ENCODE measurements at places on chromosomes 5 and 9. TPM values are rescaled to one million over a fixed set of nuclear protein-coding genes. Genes with fewer than 3 reads are reported as not detected.

The FAXDC2 gene
- total RNA-seq = 15.0 TPM

- no peak for DNase-seq
These were observed 7.4 kb downstream of the MEF2C start for GRCh38 chr5:88875341-88876234.

- no peak for DNase-seq
These were observed 52.0 kb downstream of the PTTG1 start for GRCh38 chr5:160473681-160474080.

- DNase-seq = no peak
These were observed 677 bp upstream of the TXNDC15 start for GRCh38 chr5:134873494-134873893.

GRCh38 chr9:4299005-4299795 lies 668 bp downstream of the GLIS3 start:
- DNase-seq = peak; percentile 43

GRCh38 chr9:72912476-72913381 lies 40.1 kb downstream of the ALDH1A1 start:
- DNase-seq = no peak

The KIF12 gene
- 6.4 TPM for total RNA-seq

The SAPCD2 gene
- 1.6 TPM for total RNA-seq

The FBXW2 gene
- total RNA-seq = 76.1 TPM

- DNase-seq = no peak
These were observed 76.6 kb downstream of the PPIC start for GRCh38 chr5:122959740-122960445.

The DOCK2 gene
- total RNA-seq = 22.4 TPM

GRCh38 chr9:108041551-108041950 lies 552.0 kb upstream of the KLF4 start:
- DNase-seq = no peak

DNA sequence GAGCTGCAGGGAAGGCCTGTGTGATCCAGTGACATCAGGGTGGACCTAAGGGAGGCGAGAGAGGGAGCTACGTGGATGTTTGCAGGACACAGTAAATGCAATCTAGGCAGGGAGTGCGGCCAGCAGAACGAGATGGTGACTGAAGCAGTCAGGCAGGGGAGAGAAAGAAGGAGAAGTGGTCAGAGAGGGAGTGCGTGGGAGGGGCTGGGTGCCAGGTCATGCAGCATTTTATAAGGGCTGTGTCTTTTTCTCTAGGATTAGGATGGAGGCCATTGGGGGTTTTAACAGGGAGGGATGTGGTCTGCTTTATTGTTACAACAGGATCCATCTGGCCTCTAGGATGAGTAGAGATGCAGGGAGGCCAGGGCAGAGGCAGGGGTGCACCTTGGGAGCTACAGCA lies 80.4 kb downstream of the DCP2 start:
- no peak for DNase-seq

GRCh38 chr5:97874491-97874890 lies 691.4 kb upstream of the RIOK2 start:
- no peak for DNase-seq

GRCh38 chr5:171137768-171138525 lies 171.1 kb upstream of the TLX3 start:
- no peak for DNase-seq

The APBA1 gene
- 21.1 TPM for total RNA-seq

The CKMT2 gene
- 6.6 TPM for total RNA-seq

The OTULINL gene
- 18.9 TPM for total RNA-seq

- no peak for DNase-seq
These were observed 5.1 kb downstream of the NRARP start for GRCh38 chr9:137296670-137297664.

All from ureter (tissue), 1 donor.